ENCODE measurements at places on chromosomes 3 and 15. TPM values are rescaled to one million over a fixed set of nuclear protein-coding genes. Genes with fewer than 3 reads are reported as not detected.

- no peak for DNase-seq
Observed at GRCh38 chr3:47916696-47917095, 99.5 kb downstream of the MAP4 start.

WDR93 gene
- 0.20 TPM for total RNA-seq

DNA sequence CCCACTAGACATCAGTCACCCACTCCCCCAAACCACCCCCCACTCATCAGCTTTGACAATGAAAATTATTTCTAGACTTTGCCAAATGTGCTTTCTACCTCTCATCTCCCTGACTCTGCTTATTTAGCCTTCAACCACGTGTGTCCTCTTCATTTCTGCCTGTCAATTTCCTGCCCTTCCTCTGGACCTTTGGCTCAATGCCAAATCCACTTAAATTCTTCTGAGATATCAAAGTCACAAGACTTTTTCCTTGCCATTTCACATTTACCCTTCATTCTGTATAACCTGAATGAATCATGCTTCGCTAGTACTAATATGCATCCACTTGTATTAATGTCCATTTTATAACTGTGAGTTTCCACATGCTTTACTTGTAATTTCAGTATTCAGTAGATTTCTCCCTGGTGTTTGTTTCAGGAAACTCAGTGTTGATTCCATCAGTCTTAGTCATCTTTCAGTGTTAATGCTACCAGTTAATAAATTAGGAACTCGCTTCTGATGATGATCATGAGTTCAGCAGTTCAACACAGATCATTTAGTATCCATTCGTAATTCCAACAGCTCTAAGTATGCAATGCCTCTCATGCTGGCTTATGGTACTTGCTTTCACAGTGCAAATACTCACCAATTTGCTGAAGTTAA is 128.2 kb upstream of the OSTN start:
- no peak for DNase-seq

CHST13 gene
- 3.0 TPM for total RNA-seq
